ENCODE measurements at places on chromosomes 16 and 17. TPM values are rescaled to one million over a fixed set of nuclear protein-coding genes. Genes with fewer than 3 reads are reported as not detected.
A peak's percentile ranks its signal among the peaks of the same experiment; 100 is the strongest.

GRCh38 chr17:46003907-46004748, 5.1 kb downstream of the STH start:
- H3K36me3 ChIP-seq, result no peaks in the 10 kb centered on the region
- no peak overlapping the region for H3K4me3 ChIP-seq
- H3K27ac ChIP-seq, result no peak overlapping the region
- no peaks in the 10 kb centered on the region for H3K4me1 ChIP-seq

DNA sequence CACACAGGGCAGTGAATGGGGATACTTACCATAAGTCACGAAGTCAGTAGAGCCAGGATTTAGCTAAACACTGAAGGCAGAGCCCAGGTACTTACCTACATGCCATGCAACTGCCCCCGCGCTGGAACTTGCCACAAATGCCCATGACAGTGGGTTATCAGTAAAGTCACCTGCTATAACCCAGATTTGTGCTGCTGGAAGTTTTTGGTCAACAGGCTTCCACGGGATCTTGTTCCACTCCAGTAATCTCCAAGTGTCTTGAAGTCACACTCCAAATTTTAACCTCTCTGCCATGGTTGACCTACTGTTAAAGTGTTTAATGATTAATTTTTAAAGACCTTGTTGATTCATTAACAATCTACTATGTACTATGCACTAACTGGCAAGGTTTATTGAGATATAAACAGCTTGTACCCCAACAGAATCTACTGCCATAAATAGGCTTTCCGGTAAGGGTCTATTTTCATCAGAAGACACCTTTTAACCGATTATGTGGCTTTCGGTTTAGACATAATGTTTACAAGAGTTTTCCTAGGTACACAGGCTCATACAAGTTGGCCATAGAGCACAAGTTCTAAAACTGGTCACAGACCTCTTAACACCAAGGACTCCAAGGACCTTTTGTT, 6.3 kb upstream of the SLC5A11 start:
- no peaks in the 10 kb centered on the region for H3K36me3 ChIP-seq
- H3K4me1 ChIP-seq, result peaks cover 12% of the 10 kb centered on the region
- no peak overlapping the region for H3K27ac ChIP-seq
- no peak overlapping the region for H3K4me3 ChIP-seq
- H3K27me3 ChIP-seq, result no peaks in the 10 kb centered on the region

- no peaks in the 10 kb centered on the region for H3K27me3 ChIP-seq
- peak overlapping the region; percentile 95 for H3K4me3 ChIP-seq
- H3K4me1 ChIP-seq, result peaks cover 19% of the 10 kb centered on the region
- DNase-seq, result no peak
- H3K36me3 ChIP-seq, result peaks cover 40% of the 10 kb centered on the region
These were observed 2.0 kb downstream of the RBBP6 start for GRCh38 chr16:24541233-24541933.

DNA sequence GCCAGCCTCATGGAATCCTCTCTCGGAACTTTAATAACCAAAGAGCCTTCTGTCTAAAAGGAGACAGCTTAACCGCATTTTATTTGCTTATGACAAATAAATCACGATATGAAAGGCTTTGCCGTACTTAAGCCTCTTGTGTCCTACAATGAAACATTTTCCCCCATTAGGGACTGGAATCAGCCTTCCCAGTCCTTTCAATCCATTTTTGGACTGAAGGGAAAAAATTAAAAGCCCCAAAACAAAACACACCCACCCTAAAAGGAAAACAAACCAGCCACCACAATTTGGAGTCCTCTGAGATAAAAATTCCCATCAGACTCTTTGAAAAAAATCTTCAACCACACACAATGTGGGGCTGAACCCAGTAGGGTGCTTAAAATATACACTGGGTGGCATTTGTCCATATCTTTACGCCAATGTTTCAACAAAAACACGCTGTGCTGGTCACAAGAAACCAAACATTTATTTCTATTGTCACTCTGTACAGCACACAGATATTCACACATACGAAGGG, 3.0 kb downstream of the HOXB4 start:
- peaks cover 21% of the 10 kb centered on the region for H3K27me3 ChIP-seq
- no peaks in the 10 kb centered on the region for H3K36me3 ChIP-seq
- H3K27ac ChIP-seq, result no peak overlapping the region
- peaks cover 8% of the 10 kb centered on the region for H3K4me1 ChIP-seq
- no peak overlapping the region for H3K4me3 ChIP-seq

DNA sequence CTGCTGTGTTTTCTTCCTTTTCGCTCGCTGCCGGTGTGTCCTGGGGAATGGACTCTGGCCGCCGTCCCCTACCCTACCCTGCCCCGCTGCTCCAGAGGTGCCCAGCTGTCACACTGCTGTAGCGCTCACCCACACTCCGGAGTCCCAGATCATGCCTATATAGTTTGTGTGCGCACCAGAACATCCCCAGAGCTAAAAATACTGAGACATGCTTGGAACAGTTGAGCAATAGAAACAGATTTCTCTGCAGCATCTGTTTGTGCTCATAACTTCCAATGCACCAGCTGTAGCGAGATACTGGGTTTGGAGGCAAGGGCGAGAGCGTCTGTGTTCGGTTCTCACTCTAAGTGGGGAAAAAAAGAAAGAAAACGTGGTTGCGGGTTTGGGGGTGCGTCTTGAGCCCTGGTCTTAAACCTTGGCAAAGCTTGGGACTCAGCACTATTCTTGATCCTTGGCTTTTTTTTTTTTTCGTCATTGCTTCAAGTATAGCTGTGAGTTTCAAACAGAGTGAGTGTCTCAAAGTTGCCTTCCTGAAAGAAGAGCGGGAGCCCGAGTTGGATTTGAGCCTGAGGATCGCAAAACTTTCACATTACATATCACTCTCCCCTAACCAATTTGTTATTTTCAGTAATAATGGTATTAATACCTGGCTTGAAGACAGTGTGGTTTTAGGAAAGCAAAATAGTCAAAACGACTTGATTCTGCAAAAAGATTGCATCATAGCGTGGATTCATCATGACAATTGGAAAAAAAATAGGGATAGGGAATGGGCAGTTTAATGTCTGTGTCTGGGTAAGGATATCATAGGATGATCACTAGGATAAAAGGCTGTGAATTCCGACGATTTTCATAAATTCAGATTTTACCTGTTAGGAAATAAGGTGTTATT, 621 bp downstream of the KCNJ2 start:
- peak overlapping the region; percentile 76 for H3K4me3 ChIP-seq
- DNase-seq, result peak; percentile 29
- H3K27me3 ChIP-seq, result no peaks in the 10 kb centered on the region
- no peak overlapping the region for H3K27ac ChIP-seq
- H3K36me3 ChIP-seq, result no peaks in the 10 kb centered on the region

WFIKKN1 gene
- total RNA-seq, result 0.17 TPM

GRCh38 chr16:1094124-1094479, 1.9 kb downstream of the C1QTNF8 start:
- no peaks in the 10 kb centered on the region for H3K4me1 ChIP-seq
- no peak overlapping the region for H3K4me3 ChIP-seq
- H3K27ac ChIP-seq, result no peak overlapping the region
- no peaks in the 10 kb centered on the region for H3K36me3 ChIP-seq
- DNase-seq, result no peak

DNA sequence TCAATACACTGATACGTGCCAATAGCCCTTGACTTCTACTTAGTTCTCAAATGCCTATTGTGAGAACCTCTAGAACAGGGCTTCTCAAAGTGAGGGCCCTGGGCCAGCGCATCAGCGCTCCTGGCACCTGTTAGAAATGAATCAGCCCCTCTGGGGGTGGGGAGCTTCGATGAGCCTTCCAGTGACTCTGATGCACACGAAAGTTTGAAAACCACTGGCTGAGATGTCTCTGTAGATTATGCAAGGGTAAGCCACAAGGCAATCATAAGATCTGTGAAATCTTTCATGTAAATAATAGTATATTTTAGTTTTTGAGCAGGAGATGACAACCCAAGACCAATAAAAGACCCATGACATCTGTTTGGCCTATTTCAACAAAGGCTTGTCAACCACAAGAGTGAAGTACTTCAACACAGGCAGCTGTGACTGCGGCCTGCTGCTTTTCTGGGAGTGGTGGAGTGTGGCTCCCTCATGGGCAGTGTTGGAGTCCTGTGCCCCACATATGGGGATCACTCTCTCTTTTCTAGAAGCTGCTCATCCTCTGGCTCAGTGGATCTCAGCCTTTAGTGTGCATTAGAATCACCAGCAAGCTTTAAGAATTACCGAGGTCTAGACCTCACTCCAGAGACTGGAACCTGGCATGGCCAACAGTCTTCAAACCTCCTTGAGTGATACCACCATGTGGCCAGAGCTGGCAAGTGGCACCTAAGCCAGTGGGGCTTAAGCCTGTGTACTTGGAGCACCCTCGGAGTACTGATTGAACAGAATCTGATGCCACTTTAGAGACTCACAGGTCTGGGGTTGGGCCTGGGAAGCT, 5.8 kb downstream of the MTHFSD start:
- no peaks in the 10 kb centered on the region for H3K27me3 ChIP-seq
- DNase-seq, result no peak
- H3K36me3 ChIP-seq, result peaks cover 30% of the 10 kb centered on the region
- no peak overlapping the region for H3K4me3 ChIP-seq

DNA sequence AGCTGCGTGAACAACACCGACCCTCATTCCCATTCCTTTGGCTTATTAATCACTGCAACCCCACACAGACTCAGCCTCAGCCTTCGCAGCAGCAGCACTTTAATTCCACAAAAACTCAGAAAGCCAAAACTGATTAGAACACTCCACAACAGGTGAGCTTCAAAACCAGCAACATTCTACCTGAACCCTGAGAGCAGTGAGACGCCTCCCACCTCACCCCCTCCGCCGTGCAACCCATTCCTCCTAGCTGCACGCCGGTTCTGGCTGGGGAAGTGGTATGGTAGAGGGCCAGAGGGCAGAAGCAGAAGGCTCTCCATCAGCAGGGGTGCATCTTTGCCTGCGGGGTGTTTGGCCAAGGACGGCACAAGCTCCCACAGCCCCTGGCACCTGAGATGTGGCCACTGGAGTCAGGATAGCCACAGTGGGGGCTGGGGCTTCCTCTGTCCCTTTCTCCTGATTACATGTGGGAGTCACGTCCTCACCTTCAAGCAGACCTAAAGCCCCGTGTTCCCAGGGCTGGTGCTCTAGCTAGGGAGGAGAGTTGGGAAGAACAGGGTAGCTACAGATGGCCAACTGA, 1.6 kb downstream of the BORCS6 start:
- H3K4me3 ChIP-seq, result no peak overlapping the region
- peaks cover 8% of the 10 kb centered on the region for H3K36me3 ChIP-seq
- peak; percentile 9 for DNase-seq

DNA sequence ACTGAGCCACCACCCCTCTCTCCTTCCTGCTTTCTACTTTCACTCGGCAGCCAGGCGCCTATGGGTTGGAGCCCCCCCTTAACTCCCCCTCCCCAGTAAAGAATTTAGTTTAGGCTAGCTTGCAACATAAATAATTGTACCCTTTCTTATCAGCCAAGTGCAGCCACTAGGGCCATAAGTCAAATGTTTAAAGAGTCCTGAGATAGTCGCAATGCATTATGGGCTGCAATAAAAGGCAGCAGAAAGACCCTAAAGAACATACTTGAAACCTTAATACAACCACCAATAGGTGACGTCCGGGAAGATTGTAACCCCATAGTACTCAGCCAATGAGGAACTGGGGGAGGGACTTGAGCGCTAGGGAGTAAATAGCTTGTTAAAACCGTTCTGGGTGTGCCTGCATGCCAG, 40.5 kb downstream of the C16orf82 start:
- DNase-seq, result no peak
- H3K4me3 ChIP-seq, result no peak overlapping the region
- no peaks in the 10 kb centered on the region for H3K4me1 ChIP-seq
- peaks cover 7% of the 10 kb centered on the region for H3K36me3 ChIP-seq

ABAT gene
- 2.4 TPM for total RNA-seq

GDPD1 gene
- 2.9 TPM for total RNA-seq
